ENCODE measurements at places on chromosomes 11 and 22. TPM values are rescaled to one million over a fixed set of nuclear protein-coding genes. Genes with fewer than 3 reads are reported as not detected.

B3GAT1 gene
- 186 TPM for polyA plus RNA-seq

BATF2 gene
- 0.76 TPM for polyA plus RNA-seq

C22orf31 gene
- polyA plus RNA-seq, result not detected

TIRAP gene
- 17.3 TPM for polyA plus RNA-seq

APIP gene
- polyA plus RNA-seq, result 43.1 TPM

OR4X2 gene
- not detected for polyA plus RNA-seq

PATE4 gene
- 0.27 TPM for polyA plus RNA-seq

DUSP8 gene
- polyA plus RNA-seq, result 70.7 TPM

PRR5L gene
- 28.4 TPM for polyA plus RNA-seq

IGSF9B gene
- 45.4 TPM for polyA plus RNA-seq

PARVB gene
- polyA plus RNA-seq, result 18.0 TPM

XKR3 gene
- not detected for polyA plus RNA-seq

POU2AF1 gene
- polyA plus RNA-seq, result 0.63 TPM

PHOX2A gene
- 1.7 TPM for polyA plus RNA-seq

CDC45 gene
- 7.4 TPM for polyA plus RNA-seq

SCARF2 gene
- polyA plus RNA-seq, result 21.8 TPM

SLC39A13 gene
- 51.4 TPM for polyA plus RNA-seq

MYO18B gene
- polyA plus RNA-seq, result 0.50 TPM

ALKBH8 gene
- polyA plus RNA-seq, result 12.0 TPM

ISX gene
- not detected for polyA plus RNA-seq

PHLDA2 gene
- polyA plus RNA-seq, result 2.0 TPM

CACNA1I gene
- polyA plus RNA-seq, result 8.5 TPM

PRR33 gene
- 0.21 TPM for polyA plus RNA-seq

CCDC73 gene
- polyA plus RNA-seq, result 0.36 TPM

PDE2A gene
- polyA plus RNA-seq, result 17.5 TPM

C11orf97 gene
- 1.3 TPM for polyA plus RNA-seq

PGA3 gene
- 0.17 TPM for polyA plus RNA-seq

KCNE3 gene
- polyA plus RNA-seq, result 3.8 TPM
